HTR-8/SVneo (cell line): ENCODE measurements at places on chromosomes 6 and 20.

- no peak for DNase-seq
Observed at GRCh38 chr20:46332373-46333160, 24.3 kb upstream of the CDH22 start.

DNA sequence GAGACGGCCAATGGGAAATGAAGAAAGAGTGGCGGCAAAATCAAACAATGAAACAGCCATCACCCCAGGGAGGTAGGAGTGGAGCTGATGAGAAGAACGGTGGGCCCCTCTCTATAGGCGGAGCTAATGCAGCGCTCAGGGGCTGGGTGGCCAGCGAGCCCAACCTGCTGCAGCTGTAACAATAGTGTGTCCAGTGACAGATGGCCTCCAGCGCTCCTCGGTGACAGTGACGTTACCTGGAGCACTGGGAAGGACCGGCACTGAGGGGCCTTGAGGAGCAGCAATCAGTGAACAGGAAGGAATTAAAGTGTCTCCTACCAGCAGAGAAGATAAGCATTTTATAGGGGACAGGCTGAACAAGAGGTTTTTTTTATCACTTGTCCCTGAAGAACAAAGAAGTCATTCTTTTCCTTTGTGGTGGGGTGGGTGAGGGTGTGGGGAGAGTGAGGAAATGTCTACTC is 81.6 kb downstream of the FOXA2 start:
- no peak for DNase-seq

- no peak for DNase-seq
Observed at GRCh38 chr6:35429463-35429862, 22.7 kb upstream of the FANCE start.

DNA sequence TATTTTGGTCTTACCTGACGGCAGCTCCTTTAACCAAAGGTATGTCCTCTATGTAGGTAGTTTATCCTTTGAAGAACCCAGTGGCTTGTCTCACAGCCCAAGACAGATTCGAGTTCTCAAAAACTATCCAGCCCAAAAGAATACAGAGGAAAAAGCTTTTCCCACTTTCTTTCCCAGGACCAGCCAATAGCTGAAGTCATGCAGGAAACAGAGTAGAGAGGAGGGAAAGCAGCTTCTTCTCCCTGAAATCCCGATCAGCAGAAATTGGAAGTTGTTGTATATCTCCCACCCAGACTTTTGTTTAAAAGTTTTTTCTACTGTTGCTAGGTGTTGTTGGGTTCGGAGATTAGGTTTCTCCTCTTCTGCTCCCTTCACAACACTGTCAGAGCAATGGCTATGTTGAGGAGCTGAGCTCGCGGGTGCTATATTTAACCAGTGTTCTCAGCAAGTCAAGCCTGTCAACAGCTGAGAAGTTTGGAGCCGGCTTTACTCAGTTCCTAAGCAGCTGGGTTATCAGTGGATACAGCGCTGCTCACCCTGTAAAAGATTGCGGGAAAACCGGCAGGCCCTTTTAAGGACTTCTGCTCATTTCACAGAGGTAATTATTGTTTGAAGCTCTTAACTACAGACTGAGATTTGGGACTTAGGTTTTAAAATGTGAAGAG is at the start of gene FILIP1:
Gene FILIP1, minus strand, starts transcription at position 401 of the 665 bp plus-strand sequence. CDS start 78,828 bp downstream, outside the sequence.
- no peak for DNase-seq

- no peak for DNase-seq
Observed at GRCh38 chr6:134010974-134011373, 41.5 kb downstream of the SLC2A12 start.
